Activated CD4-positive, alpha-beta T cell treated with anti-CD3 and anti-CD28 coated beads, Interleukin-2, amount 50 U/mL, for 16 hours (primary cell): ENCODE measurements at places on chromosomes 5 and 9.

DNA sequence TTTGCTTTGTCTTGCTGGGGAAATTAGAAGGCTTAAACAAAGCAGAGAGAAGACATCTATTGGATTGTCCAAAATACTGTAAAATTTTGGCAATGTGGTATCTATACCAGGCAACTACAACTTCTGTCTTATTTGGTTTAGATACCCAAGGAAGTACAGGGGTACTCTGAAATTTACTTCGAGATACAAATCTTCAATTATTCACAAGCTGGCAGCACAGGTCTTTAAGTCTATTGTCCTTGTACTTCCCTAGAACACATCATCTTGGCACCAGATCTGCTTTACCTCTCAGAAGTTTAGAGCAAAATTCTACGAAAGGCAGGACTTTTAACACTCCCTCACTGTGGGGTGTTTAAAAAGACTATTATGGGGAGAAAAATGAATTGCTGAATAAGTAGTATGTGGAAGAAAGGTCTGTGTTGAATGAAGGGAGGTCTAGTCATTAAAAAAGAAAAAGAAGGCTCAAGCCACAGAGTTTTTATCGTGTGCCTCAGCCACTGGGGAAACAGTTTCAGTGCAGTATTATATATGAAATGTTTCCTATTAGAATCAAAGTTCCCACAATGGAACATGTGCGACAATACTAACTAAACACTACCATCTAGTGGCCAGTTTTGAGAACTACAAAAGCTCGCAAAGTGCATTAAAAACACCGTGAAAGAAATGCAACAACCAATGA, 93.7 kb downstream of the PDE4D start:
- DNase-seq, result peak; percentile 49

DNA sequence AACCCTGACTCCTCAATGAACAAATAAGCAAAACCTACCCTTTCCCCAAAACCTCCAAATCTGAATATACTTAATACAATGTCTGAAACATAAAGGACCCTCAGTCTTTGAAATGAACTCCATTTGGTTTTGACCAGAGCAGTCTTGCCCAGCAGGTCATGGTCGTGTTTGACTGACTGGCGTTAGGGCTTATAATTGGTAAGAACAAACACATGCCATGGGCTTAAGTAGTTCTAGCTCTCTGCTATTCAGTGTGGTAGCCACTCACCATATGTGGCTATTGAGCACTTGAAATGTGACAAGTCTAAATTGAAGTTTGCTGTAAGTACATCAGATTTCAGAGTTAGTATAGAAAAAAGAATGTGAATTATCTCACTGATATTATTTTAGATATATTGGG, 42.1 kb downstream of the LRRTM2 start:
- DNase-seq, result no peak

DNA sequence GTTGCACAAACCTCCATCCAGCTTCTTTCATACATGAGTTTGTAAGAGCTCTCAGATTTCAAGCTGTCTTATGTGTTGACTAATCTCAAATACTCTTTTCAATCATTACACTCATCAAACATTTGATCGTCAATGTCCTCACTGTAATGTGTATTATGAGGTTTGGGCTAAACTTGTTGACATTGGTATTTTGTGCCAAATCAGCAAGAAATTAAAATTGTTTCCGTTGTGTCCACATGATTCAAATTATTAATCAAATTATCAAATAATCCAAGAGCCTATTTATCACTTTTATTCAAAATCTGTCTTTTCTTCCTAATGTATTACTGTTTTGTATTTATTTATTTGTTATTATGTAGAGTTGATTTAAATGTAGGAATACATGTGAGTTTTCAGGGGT, 283.4 kb downstream of the GAS1 start:
- no peak for DNase-seq

DNA sequence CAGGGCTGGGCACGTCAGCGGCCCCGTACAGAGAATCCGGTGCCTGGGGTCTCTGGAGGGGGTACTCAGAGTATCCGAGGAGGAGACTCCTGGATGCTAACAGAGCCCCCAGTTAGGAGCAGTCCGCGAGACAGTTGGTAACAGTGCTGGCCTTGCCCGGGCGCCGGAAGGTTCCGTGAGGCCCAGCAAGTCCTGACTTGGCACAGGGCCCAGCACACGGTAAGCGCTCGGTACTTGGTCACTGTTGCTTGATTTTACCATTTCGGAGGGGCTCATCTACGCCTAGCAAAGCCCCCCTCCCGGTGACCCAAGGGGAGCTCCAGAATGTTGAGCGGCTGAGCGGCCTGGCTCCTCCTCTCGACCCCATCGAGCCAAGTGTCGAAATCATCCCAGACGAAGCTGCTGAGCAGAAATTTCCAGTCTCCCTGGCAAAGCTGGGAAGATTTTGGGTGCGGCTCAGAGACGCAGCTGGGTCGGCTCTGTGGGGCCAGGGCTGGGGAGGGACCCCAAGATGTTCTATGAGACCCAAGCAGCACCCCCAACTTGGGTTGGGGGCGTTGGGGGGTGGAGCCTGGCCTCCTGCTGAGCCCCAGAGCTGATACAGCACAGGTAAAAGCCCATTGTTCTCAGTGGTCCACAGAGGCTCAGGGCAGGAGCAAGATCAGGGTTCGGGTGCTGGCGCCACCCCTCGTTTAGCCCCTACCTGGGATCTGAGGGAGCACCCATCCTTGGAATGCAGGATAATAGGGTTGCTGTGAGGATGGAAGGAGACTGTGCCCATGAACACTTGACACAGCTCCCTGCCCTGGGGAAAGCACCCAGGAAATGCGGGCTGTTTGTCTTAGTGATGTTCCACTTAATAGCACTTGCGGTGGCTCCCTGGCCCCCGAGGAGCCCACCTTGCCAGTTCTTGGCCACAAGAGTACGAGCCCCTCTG, 137.2 kb downstream of the C9orf50 start:
- DNase-seq, result no peak

DNA sequence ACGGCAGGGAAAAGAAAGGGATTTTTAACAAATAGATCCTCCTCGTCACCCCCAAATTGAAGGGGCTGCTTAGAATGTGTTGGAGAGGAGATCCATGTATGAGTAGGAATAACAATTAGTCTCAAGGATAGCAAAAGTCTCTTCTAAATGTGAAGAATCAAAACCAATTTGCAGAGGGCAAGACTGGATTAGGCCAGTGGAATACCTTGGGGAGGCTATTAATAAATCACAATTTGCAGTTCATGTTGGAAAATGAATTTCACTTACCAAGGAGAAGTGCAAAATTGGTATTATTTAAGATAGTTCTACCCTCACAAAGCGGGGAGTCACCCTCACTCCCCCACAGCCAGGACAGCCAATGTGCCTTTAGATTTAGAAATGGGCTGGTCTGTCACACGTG, 299.8 kb upstream of the SLC30A5 start:
- no peak for DNase-seq
